ENCODE measurements at places on chromosomes 3 and 15.

GRCh38 chr15:101156061-101156460, 95.8 kb downstream of the CHSY1 start:
- DNase-seq: no peak

- DNase-seq: no peak
These were observed 9.7 kb upstream of the PTPN23 start for GRCh38 chr3:47370887-47371697.

DNA sequence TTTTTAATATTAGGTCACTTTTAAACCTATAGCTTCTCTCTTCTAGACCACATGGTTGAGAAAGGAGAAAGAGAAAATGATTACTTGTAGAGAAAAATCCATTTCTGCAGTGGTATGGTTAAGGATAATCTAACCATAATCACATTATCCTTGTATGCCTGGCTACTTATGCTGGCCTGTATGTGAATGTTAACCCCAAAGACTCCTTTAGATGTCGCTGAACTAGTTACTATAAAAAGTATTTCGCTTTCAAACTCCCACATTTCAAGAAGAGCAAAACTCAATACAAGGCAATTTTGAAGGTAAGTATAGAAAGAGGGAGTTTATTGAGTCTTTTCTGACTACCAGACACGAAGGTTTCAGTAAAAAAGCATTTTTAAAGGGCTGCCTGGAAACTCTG, 2.2 kb downstream of the KCTD6 start:
- no peak for DNase-seq

- no peak for DNase-seq
These were observed 57.4 kb downstream of the CDCP1 start for GRCh38 chr3:45088543-45089358.

GRCh38 chr3:196686436-196686835, 25.6 kb downstream of the CEP19 start:
- DNase-seq: no peak

GRCh38 chr3:12287727-12288181, 1.1 kb upstream of the PPARG start:
- DNase-seq: no peak

DNA sequence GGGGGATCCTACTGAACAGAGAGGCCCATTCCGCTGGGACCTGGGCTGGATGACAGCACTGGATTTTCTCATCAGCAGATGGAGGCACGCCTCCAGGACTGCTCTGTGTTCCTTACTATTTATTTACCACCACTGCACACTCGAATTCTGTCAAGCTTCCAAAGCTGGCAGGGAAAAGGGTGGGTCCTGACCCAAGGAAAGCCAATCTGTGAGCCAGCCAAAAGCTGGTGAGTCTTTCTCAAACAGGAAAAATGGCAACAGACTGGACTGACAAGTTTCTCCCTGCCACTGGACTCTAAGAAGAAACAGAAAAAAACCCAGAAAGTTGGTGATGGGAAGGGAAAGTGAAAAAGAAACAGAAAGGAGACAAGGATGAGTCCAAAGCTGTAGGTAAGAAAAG, 37.8 kb downstream of the CD47 start:
- DNase-seq: no peak

Data from stimulated activated CD4-positive, alpha-beta T cell treated with anti-CD3 and anti-CD28 coated beads, Interleukin-1b, Interleukin-23, amount 100 ng/mL, for 1 hour (primary cell).